Natural killer cell (primary cell): ENCODE measurements at places on chromosomes 3 and 15. TPM values are rescaled to one million over a fixed set of nuclear protein-coding genes. Genes with fewer than 3 reads are reported as not detected.

GRCh38 chr15:31442699-31443111, 116.1 kb downstream of the KLF13 start:
- peaks cover 50% of the 10 kb centered on the region for H3K4me1 ChIP-seq
- no peaks in the 10 kb centered on the region for H3K36me3 ChIP-seq
- H3K27ac ChIP-seq, result no peak overlapping the region
- H3K4me3 ChIP-seq, result no peak overlapping the region
- no peak for DNase-seq

GRCh38 chr15:22224241-22224671, 143.9 kb downstream of the OR4M2 start:
- H3K27ac ChIP-seq, result no peak overlapping the region
- H3K27me3 ChIP-seq, result no peaks in the 10 kb centered on the region
- no peaks in the 10 kb centered on the region for H3K36me3 ChIP-seq
- H3K4me1 ChIP-seq, result peaks cover 27% of the 10 kb centered on the region
- DNase-seq, result peak; percentile 38
- H3K4me3 ChIP-seq, result no peak overlapping the region

- H3K36me3 ChIP-seq, result no peaks in the 10 kb centered on the region
- peak; percentile 27 for DNase-seq
- H3K27ac ChIP-seq, result peak overlapping the region; percentile 45
- peak overlapping the region; percentile 8 for H3K4me3 ChIP-seq
- H3K27me3 ChIP-seq, result peaks cover 2% of the 10 kb centered on the region
Measured at GRCh38 chr3:151328298-151328995, 902 bp downstream of the P2RY13 start.

DNA sequence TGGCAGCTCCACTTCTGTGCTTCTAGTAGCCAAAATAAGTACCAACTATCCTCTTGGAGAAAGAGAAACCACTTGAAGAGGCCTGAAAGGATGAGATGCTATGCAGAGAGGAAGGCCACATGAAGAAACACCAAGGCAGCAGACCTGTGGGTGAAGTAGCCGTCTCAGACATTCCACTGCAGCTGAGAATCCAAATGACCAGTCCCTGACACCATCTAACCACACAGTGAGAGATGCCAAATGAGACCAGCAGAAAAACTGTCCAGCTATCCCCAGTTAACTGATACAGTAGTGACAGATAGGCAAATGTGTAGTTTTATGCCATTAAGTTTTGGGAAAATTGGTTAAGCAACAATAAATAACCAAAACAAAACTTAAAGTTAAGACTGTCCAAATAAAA, 47.9 kb upstream of the ZSCAN2 start:
- no peak overlapping the region for H3K4me3 ChIP-seq
- H3K4me1 ChIP-seq, result no peaks in the 10 kb centered on the region
- H3K36me3 ChIP-seq, result no peaks in the 10 kb centered on the region
- no peaks in the 10 kb centered on the region for H3K27me3 ChIP-seq
- DNase-seq, result no peak

DNA sequence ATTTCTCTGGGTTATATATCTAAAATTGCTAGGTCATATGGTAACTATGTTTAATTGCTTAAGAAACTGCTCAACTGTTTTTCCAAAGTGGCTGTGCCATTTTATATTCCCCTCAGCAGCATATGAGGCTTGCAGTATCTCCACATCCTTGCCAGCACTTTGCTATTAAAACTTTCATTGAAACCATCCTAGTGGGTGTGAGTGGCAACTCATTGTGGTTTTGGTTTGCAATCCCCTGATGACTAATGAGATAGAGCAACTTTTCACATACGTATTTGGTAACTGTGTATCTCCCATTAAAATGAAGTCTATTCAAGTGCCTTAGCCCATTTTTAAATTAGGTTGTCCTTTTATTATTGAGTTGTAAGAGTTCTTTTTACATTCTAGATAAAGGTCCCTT, 17.3 kb downstream of the KPNA1 start:
- peaks cover 8% of the 10 kb centered on the region for H3K4me1 ChIP-seq
- peak; percentile 23 for DNase-seq
- H3K36me3 ChIP-seq, result peaks cover 20% of the 10 kb centered on the region
- no peak overlapping the region for H3K27ac ChIP-seq
- H3K4me3 ChIP-seq, result no peak overlapping the region

GRCh38 chr15:73087098-73087497, 34.8 kb downstream of the NEO1 start:
- DNase-seq, result no peak
- H3K27me3 ChIP-seq, result peaks cover 10% of the 10 kb centered on the region
- H3K4me3 ChIP-seq, result no peak overlapping the region
- H3K4me1 ChIP-seq, result no peaks in the 10 kb centered on the region
- no peak overlapping the region for H3K27ac ChIP-seq
- H3K36me3 ChIP-seq, result no peaks in the 10 kb centered on the region

DNA sequence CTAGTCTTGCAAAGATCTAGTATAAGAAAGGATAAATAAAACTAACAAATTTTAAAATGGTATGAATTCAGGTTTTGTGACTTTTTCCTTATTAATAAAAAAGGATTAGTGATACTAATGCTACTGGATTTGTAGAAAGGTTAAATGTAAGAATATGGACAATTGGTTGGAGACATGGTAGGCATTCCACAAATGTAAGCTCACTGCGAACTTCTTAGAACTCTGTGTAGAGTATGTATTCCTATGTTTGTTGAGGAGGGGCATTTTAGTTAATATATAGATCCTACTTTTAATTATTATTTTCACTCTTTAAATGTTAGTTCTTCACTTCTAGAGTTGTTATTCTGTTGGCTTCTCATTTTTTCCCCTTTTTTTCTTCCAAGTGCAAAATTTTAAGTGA, 414.3 kb downstream of the RBMS3 start:
- no peaks in the 10 kb centered on the region for H3K4me1 ChIP-seq
- DNase-seq, result no peak
- no peak overlapping the region for H3K4me3 ChIP-seq
- H3K27ac ChIP-seq, result no peak overlapping the region
- no peaks in the 10 kb centered on the region for H3K27me3 ChIP-seq

The GOLGA8B gene
- 156 TPM for total RNA-seq

The UPK1B gene
- not detected for total RNA-seq

The IRAK2 gene
- total RNA-seq, result 28.2 TPM
